Activated CD8-positive, alpha-beta memory T cell treated with anti-CD3 and anti-CD28 coated beads, Interleukin-2, amount 50 U/mL, for 4 hours (primary cell): ENCODE measurements at places on chromosomes 4 and X.

- DNase-seq = no peak
These were observed at the start of gene TACR3 for GRCh38 chr4:103719830-103720207. Gene TACR3, minus strand, starts transcription at chr4:103719985. Its CDS starts 310 bp downstream, at chr4:103719675.

GRCh38 chrX:18828832-18829404, 121.5 kb downstream of the PPEF1 start:
- DNase-seq = no peak

- DNase-seq = no peak
These were observed 9.4 kb downstream of the TMEM271 start for GRCh38 chr4:566508-567295.

DNA sequence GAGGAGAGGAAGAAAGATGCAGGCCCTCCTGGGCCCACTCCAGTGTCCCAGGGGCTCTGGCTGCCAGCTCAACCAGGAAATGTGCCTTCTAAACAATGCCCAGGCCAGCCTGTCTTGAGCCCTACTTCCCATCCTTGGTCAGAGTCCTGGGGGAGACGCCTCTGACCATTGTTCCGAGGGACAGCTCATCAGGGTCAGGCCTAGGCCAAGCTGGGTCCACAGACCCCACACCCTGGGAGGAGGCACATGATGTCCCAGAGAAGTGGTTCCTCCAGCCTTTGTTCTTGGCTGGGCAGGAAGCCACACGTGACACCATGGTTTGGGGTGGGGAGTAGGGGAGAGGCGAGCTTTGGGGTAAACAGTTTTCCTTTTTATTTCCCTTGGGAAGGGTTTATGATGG, 102.5 kb downstream of the EFNB1 start:
- DNase-seq = no peak
